ENCODE measurements at places on chromosomes 2 and 18.
A peak's percentile ranks its signal among the peaks of the same experiment; 100 is the strongest.

- no peak overlapping the region for H3K4me3 ChIP-seq
- no peak for DNase-seq
- no peaks in the 10 kb centered on the region for H3K27me3 ChIP-seq
- H3K36me3 ChIP-seq = no peaks in the 10 kb centered on the region
These were observed 37.5 kb upstream of the NCOA1 start for GRCh38 chr2:24453379-24454073.

- H3K4me1 ChIP-seq = peaks cover 7% of the 10 kb centered on the region
- H3K27ac ChIP-seq = peak overlapping the region; percentile 96
- DNase-seq = no peak
These were observed 99.3 kb downstream of the SPTBN1 start for GRCh38 chr2:54555318-54555837.

- H3K4me3 ChIP-seq = no peak overlapping the region
- H3K27me3 ChIP-seq = no peaks in the 10 kb centered on the region
- no peak for DNase-seq
- H3K36me3 ChIP-seq = no peaks in the 10 kb centered on the region
These were observed 12.6 kb downstream of the PPP1R1C start for GRCh38 chr2:181998041-181998835.

DNA sequence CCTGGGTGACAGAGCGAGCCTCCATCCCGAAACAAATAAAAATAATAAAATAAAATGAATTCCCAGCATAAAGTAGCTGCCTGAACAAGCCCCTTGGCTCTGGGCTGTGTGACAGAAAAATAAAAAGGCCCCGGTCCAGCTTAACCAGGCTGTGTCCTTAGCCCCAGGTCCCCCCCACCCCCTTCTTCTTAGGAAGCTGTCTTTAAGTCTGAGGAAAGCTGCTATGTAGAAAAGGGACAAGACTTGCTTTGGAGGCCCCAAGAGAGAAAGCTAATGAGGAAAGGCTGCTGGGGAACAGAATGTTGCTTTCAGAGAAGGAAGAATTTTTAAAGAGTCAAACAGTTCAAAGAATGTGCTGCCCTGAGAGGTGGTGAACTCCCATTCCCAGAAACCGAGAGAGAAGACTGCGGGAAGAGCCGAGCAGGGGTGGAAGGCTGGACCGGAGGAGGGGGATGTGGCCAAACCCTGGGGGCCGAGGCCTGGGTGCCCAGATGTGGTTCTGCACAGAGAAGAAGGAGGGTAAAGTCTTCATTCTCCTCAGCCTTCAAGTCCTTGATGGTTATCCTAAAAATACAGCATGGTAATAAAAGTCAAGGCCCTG, 61.9 kb downstream of the CENPO start:
- DNase-seq = no peak
- H3K4me3 ChIP-seq = no peak overlapping the region
- peak overlapping the region; percentile 61 for H3K27ac ChIP-seq
- no peaks in the 10 kb centered on the region for H3K36me3 ChIP-seq
- H3K27me3 ChIP-seq = no peaks in the 10 kb centered on the region
- H3K4me1 ChIP-seq = peaks cover 37% of the 10 kb centered on the region

- no peaks in the 10 kb centered on the region for H3K27me3 ChIP-seq
- H3K4me3 ChIP-seq = no peak overlapping the region
- DNase-seq = no peak
- no peaks in the 10 kb centered on the region for H3K4me1 ChIP-seq
These were observed 37.0 kb upstream of the YES1 start for GRCh38 chr18:849021-849420.

DNA sequence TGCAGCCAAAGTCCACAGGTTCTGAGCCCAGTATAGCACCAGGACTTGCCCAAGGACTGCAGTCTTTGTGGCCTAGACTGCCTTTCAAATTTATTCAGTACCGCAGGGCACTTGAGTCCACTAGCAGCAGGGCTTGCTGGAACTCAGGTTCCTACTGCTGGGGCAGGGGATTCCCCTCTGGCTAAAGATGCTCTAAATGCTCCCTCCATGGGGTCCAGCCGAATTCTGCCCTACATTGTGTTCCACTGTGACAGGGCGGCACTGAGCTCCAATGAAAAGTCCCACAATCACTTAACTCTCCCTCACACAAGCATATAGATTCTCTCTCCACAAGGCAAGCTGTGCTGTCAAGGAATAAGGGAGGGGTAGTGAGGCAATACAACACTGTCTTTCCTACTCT, 518.1 kb upstream of the VRK2 start:
- no peak for DNase-seq
- no peaks in the 10 kb centered on the region for H3K4me1 ChIP-seq
- no peaks in the 10 kb centered on the region for H3K27me3 ChIP-seq
- H3K36me3 ChIP-seq = no peaks in the 10 kb centered on the region
- H3K4me3 ChIP-seq = no peak overlapping the region

DNA sequence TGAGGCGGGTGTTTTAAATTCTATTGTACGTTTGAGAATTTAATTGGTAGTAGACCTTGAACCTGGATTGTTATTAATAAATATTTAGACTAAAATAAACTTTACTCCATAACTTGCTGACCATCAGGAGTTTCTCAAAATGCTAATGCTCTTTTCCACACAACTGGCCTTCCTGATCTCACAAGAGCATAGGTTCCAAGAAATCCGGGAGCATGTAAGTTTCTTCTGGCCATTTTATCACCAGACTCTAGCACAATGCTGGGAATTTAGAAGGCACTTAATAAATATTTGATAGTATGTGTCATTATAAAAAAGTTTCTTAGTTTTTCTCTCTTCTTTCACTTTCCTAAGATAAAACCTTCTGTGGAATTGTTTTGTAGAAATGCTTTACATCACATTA, 2047.1 kb downstream of the SUCLG1 start:
- no peak overlapping the region for H3K4me3 ChIP-seq
- H3K27ac ChIP-seq = no peak overlapping the region
- no peak for DNase-seq
- no peaks in the 10 kb centered on the region for H3K4me1 ChIP-seq

- H3K4me1 ChIP-seq = no peaks in the 10 kb centered on the region
- H3K36me3 ChIP-seq = no peaks in the 10 kb centered on the region
- no peak overlapping the region for H3K4me3 ChIP-seq
- H3K27ac ChIP-seq = no peak overlapping the region
- H3K27me3 ChIP-seq = no peaks in the 10 kb centered on the region
- no peak for DNase-seq
These were observed 354.4 kb downstream of the ARL6IP6 start for GRCh38 chr2:153072813-153073212.

DNA sequence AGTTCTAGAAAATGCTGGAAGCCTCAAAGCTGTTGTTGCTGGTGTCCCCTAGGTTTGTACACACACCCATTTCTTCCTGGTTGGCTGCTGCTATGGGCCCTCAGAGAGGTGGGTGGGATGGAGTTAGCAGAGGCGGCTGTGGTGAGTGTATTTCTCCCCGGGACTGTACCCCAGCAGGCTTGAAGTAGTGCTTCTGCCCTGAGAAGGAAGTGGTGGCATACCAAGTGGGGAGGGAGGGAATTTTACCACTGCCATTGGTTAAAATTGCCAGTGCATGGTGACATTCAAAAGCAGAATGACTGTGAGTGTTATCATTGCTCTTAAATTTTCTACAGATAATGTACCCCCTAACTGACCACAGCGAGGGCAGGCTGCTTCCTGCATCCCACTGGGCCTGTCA, 125.6 kb upstream of the CAPN13 start:
- no peak overlapping the region for H3K4me3 ChIP-seq
- no peak overlapping the region for H3K27ac ChIP-seq
- DNase-seq = no peak
- no peaks in the 10 kb centered on the region for H3K27me3 ChIP-seq

DNA sequence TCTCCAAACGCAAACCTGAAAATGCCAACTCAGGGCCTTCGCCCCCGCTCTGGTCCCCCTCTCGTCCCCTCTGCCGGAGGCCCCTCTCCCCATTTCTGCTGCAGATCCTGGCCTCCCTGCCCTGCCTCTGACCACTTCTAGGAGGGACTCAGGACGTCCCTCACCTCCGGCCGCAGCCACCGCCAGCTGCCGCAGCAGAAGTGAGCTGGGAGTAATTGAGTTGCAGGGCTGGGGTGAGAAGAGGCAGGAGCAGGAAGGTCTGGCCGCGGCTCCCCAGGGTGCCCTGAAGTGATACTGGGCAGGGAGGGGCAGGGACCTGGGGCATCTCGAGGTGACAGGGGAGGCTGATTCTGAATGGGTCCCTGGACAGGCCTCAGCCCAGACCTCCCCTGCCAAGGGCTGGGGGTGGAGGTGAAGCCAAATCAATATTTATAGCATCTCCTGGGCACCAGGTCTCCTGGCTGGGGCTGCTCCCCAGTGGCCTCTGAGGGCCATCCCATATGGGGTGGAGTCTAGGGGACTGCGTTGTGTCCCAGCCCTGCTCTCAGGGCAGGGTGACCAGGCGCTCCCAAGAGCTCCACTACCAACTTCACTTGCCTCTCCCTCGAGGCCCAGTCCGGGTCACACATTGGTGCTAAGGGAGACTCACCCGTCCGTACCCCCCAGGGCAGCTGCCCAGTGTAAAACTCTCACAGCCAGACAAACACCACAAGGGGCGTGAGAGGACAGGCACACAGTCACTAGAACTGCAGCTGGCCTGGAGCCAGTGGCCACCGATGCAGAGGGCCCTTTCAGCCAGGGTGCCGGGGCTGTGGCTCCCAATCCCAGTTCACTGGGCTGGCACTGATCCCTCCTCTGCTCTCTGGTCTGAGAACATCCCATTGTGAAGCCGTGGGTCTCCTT, 33.0 kb downstream of the KCNIP3 start:
- H3K36me3 ChIP-seq = no peaks in the 10 kb centered on the region
- H3K4me1 ChIP-seq = no peaks in the 10 kb centered on the region
- H3K27ac ChIP-seq = no peak overlapping the region
- DNase-seq = no peak
- no peaks in the 10 kb centered on the region for H3K27me3 ChIP-seq

DNA sequence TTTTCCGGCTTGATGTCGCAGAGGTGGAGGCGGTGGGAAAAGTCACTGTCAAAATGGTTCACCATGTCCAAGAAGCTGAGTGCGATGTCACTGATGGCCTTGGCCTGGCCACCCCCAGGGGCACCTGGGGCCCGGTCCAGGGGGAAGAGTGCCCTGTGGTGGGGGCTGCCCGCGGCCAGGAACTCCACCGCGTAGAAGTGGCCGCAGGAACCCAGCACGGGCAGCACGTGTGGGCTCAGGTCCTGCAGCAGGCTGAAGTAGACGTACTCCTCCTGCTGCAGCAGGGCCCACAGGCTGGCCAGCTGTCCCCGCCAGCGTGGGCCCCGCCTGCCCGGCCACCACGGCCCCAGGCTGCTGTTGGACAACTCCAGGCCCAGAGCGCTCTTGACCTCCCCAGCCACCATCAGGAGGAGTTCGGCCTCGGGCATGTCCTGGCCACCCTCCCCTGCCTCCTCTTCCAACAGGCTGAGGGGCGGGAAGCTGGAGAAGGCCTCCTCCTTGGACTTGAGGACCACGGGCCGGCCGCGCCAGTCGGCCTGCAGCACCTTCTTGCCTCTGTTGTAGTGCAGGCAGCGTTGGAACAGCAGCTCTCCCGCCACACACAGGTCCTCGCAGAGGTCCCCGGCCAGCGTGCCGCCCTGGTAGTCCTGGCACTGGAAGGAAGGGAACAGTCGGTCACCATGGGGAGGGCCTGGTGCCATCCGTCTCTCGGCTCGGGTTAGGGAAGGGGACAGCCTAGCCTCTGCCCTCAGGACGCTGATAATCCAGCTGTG, 10.3 kb downstream of the DIPK1C start:
- H3K27me3 ChIP-seq = no peaks in the 10 kb centered on the region
- no peaks in the 10 kb centered on the region for H3K4me1 ChIP-seq
- no peaks in the 10 kb centered on the region for H3K36me3 ChIP-seq
- H3K27ac ChIP-seq = no peak overlapping the region
- H3K4me3 ChIP-seq = no peak overlapping the region

- no peaks in the 10 kb centered on the region for H3K36me3 ChIP-seq
- no peaks in the 10 kb centered on the region for H3K27me3 ChIP-seq
- H3K27ac ChIP-seq = no peak overlapping the region
- no peak overlapping the region for H3K4me3 ChIP-seq
These were observed 601.7 kb upstream of the VRK2 start for GRCh38 chr2:57444752-57445430.

DNA sequence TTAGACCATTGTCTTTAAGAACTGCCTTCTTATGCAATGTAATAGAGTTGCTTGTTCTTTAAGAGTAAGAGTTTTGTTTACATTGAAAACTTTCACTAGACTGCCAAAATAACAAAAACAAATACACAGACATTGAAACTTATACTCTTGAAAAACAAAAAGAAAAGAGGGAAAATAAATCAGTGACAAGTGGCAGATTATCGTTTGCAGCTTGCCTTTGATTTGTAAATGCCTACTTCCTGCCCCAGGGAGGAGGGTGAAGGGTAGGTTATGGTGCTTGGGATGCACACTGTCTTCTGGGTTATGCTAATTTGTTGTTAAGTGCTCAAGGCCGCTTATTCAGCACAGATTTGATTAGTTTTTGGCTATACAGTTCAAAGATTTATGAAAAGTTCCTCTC, 198.7 kb downstream of the TGIF1 start:
- H3K4me1 ChIP-seq = peaks cover 28% of the 10 kb centered on the region
- no peak overlapping the region for H3K4me3 ChIP-seq
- no peaks in the 10 kb centered on the region for H3K36me3 ChIP-seq
- H3K27ac ChIP-seq = no peak overlapping the region

- peaks cover 51% of the 10 kb centered on the region for H3K4me1 ChIP-seq
- no peak for DNase-seq
- H3K4me3 ChIP-seq = peak within 1 kb of the TSS; percentile 67
- no peaks in the 10 kb centered on the region for H3K27me3 ChIP-seq
- H3K27ac ChIP-seq = peak within 1 kb of the TSS; percentile 76
- no peaks in the 10 kb centered on the region for H3K36me3 ChIP-seq
These were observed at the start of gene MAP2 for GRCh38 chr2:209423562-209424198. Gene MAP2, plus strand, starts transcription at chr2:209424047. Its CDS starts 229,124 bp downstream, at chr2:209653171.

- H3K36me3 ChIP-seq = no peaks in the 10 kb centered on the region
- H3K4me3 ChIP-seq = no peak overlapping the region
- no peak for DNase-seq
- no peak overlapping the region for H3K27ac ChIP-seq
These were observed 79.5 kb upstream of the OTOF start for GRCh38 chr2:26557244-26557925.

- no peak overlapping the region for H3K27ac ChIP-seq
- no peaks in the 10 kb centered on the region for H3K27me3 ChIP-seq
- no peak for DNase-seq
- H3K4me1 ChIP-seq = no peaks in the 10 kb centered on the region
- no peaks in the 10 kb centered on the region for H3K36me3 ChIP-seq
These were observed 137.9 kb downstream of the SLC4A3 start for GRCh38 chr2:219765231-219765911.

DNA sequence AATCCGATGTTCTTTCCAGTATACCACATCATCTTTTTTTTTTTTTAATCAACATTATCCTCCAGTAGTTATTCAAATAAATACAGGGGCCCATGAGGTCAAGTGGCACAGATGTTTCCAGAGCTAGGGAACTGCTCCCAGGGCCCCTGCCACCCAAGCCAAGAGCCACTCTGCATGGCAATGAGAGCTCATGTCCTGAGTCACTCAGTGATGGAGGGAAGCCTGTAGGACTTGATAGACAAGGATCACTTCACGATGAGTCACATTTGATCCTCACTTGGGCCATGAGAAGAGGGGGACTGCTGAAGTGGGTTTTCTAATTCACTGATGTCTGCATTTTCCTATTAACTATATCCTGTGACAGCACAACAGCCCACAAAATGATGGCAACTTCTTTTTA, 127.0 kb upstream of the PKDCC start:
- no peaks in the 10 kb centered on the region for H3K36me3 ChIP-seq
- no peak for DNase-seq
- H3K4me3 ChIP-seq = no peak overlapping the region
- H3K27ac ChIP-seq = no peak overlapping the region

All from esophagus squamous epithelium (tissue), 5 donors.